Stimulated activated CD8-positive, alpha-beta memory T cell treated with anti-CD3 and anti-CD28 coated beads, Interleukin-4, amount 100 ng/mL, for 1 hour (primary cell): ENCODE measurements at places on chromosomes 5 and 9.

DNA sequence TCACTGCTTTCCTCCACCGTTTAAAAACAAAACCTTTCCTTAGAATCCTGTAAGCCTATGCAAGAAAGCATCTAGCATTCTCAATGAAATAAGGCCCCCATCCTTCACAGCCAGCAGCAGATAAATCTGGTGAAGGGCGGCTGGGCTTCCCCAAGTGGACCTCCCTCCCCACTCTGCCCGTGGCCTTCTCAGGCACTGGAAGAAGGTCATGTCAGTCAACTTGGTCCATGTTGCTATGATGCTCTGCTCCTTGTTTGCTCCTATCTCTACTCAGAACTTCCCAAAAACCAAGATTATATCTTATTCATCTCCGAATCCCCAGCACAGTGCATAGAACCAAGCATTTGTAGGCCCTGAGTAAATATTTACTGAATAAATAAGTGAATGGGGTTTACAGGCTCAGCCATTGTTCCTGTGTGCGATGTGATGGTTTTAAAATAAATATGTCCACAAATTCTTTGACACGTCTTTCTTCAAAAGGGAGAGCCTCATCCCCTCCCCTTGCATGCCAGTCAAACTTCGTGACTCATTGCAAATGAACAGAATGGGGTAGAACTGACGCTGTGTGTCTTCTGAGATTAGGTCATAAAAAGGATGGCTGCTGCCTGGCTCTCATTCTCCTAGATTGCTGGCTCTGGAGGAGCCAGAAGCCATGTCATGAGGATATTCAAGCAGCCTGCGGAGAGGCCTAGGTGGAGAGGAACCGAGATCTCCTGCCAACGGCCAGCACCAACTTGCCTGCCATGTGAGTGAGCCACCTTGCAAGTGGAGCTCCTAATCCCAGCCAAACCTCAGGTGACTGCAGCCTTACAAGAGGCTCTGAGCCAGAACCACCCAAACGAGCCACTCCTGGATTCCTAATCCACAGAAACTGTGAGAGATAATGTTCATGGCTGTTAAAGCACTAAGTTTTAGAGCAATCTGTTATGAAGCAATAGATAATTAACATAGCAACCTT is 70.5 kb downstream of the MED27 start:
- no peak for DNase-seq

GRCh38 chr9:36963346-36963745 is 70.7 kb downstream of the PAX5 start:
- DNase-seq, result no peak

DNA sequence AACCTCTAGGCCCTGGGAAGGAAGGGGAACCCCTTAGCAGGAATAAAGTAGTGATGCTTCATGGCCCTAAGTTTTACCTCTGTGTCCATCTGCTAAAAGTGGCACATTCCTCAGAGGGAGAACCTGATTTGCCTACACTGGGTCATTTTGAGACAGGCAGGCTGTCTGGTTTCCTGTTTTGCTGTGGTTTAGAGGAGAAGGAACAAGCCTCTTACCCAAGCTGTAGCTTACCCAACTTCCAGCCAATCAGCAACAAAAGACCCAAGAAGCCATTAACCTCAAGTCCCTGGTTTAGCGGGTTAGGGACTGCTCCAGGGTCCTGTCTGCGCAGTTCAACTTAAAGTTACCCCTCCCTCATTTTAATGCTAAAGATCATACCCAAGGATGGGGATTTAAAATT is 411.0 kb downstream of the MAT2B start:
- DNase-seq, result no peak

DNA sequence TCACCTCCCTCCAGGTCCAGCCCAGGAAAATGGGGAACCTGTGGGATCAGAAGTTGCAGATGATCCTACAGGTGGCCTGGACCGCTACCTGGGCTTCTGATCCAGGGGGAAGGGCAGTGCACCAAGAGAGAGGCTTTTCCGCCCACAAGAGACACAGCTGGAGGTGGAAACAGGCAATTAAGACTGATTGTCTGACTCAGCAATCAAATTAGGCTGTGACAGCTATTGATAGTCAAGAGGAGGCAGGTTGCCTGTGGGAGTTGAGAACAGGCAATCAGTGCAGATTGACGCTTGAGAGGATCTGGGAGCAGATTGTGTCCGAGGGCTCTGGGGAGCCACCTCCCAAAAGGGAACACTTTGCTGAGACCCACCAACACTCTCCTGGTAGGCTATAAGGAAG is 71.1 kb upstream of the SLC44A1 start:
- DNase-seq, result no peak
